ENCODE measurements at places on chromosomes 11 and 22.

GRCh38 chr11:67165623-67166022, 46.6 kb downstream of the KDM2A start:
- no peak for DNase-seq

DNA sequence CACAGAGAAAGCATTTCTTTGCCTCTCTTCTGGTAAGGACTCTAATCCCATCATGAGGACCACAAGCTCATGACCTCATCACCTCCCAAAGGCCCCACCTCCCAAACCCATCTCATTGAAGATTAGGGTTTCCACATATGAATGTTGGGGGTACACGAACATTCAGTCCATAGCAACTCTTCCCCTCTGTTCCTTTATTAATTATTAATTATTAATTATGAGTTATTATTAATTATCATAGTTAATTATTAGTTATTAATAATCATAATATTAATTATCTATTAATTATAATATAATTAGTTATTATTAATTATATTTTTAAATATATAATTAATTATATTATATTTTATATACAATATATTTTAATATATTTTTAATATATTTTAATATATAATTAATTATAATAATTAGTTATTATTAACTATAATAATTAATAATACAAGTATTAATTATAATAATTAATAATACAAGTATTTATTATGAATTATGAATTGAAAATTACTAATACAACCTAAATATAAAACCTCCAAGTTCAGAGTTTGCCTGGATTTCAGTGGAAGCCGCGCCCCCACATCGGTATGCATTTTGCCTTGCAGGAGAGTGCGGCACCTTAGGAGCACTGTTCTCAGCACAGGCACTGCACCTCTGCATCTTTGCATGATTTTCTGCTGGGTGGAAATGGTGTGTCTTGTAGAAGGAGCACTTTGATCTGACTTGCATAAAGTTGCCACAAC, 128.0 kb upstream of the FGF3 start:
- no peak for DNase-seq

DNA sequence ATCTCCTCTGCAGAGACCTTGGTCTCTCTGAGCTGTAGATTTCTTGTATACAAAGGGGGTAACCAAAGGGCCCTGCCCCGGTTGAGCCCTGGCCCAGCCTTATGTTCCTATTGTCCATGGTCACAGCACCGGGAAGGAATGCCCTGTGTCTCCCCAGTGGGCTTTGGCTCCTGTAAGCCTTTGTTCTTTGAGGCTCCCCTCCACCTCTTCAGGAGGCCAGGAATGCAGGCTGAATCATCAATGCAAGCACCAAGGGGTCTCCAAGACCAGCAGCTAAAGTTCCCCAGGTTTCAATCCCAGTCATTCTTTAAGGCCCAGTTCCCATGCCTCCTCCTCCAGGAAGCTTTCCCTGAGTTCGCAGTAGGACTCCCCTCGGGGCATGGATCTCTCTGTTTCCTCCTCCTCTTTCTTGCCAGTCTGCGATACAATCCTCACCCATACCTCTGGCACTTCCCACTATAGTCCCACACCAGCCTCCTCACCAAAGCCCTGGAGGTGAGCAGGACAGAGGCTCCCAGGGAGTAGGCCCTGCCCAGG, 29.2 kb upstream of the KLHL35 start:
- DNase-seq, result no peak

DNA sequence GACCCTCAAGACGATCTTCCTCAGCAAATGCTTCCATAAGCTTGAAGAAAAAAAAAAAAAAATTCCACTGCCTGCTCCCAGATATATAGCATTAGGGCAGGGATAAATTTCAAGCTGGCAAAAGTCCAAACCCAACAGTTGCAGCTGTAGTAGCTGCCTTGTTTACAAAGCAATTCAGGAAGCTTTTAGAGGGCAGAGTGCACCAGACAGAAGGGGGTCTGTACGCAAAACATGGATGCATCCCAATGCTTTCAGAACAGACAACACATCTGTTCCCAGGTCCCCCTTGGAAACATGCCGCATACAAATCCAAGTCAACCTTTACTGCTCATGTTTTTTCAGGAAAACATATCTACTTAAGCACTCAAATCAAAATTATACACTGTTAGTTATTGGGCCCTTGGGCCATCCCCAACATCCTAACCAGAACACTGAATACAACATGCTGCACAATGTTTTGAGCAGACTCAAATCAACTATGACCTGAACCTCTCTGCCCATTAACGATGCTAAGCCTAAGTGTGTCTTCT, 94.5 kb downstream of the CADM1 start:
- peak; percentile 81 for DNase-seq

GRCh38 chr11:73189315-73189714, 28.8 kb upstream of the P2RY2 start:
- DNase-seq, result no peak

- no peak for DNase-seq
Measured at GRCh38 chr11:47991266-47991830, 11.0 kb downstream of the PTPRJ start.

- no peak for DNase-seq
Measured at GRCh38 chr11:47051217-47051616, 114.7 kb downstream of the CSTPP1 start.

DNA sequence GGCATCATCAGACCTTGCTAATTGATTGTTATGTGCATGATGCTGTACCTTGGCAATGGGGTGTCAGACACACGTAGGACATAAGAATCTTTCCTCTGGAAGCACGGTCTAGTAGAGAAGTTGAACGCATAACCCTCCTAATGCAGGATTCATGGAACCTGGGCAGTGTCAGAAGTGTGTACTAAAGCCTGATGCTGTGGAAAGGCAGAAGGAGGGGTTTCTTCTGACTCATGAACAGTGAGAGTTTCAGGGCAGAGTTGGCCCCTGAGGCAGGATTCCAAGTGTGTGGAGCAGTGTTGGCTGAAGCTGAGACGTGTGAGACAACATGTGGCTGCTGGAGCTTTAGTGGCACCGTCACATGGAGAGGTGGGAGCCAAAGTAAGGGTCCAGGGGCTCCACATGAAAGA, 3.5 kb downstream of the PANX1 start:
- DNase-seq, result no peak

DNA sequence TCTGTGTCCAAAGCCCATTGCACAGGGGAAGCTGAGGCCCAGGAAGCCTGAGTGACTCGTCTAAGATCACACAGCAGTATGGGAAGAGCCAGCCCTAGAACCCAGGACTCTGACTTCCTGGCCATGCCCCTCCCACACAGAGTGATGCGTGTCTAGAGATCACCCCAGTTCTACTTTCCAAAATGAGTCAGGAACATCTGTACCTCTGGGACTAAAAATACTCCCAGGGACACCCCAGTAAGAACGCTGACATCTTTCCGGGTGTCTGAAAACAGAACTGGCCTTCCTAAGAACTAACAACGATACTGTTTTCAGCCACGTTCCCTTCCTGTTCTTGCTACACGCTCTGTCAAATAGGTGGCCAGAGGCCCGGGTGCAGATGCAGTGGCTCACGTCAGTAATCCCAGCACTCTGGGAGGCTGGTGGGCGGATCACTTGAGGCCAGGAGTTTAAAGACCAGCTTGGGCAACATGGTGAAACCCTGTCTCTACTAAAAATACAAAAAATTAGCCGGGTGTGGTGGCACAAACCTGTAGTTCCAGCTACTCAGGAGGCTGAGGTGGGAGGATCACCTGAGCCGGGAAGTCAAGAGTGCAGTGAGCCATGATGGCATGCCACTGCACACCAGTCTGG, 21.7 kb upstream of the PDGFB start:
- DNase-seq, result no peak

GRCh38 chr22:22928666-22929380, 41.2 kb downstream of the IGLL5 start:
- no peak for DNase-seq

GRCh38 chr22:20946991-20947390, 20.1 kb upstream of the AIFM3 start:
- DNase-seq, result no peak

- no peak for DNase-seq
Measured at GRCh38 chr22:30994960-30995359, 25.9 kb downstream of the TUG1 start.

- no peak for DNase-seq
Measured at GRCh38 chr11:88544656-88545280, 207.2 kb upstream of the CTSC start.

DNA sequence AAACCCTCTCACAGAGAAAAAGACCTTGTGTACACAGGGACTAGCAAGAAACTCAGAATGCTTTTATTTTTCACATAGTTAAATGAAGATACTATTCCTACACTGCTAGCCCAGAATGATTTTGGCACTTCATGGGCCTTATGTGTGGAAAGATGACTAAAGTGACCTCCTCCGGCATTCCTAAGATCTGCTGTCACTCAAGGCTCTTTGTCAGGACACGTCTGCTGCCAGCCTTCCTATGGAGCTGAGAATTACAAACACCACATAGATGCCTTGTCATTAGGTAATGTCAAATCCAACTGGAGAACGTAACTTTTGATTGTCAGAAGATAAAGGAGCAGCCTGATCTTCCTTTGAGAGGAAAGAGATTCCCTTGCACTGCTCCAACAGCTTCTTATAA, 249.1 kb downstream of the FAT3 start:
- no peak for DNase-seq

DNA sequence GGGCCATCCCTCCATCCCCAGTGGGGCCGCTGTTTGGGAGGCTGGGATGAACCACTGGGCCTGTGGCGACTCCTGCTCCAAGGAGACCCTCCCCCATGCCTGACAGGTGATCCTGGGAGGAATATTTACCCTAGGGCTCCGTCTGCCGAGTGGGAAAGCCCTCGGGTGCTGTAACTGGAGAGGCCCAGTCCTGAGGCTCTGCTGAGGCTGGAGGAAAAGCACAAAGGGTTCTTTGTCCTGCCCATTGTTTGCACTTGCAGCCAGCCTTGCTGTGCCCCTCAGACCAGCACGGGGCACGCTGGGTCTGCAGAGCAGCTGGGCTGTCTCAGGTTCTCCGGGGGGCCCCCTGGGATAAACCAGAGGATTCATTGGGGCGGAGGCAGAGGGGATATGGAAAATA, 321.1 kb downstream of the MN1 start:
- no peak for DNase-seq

DNA sequence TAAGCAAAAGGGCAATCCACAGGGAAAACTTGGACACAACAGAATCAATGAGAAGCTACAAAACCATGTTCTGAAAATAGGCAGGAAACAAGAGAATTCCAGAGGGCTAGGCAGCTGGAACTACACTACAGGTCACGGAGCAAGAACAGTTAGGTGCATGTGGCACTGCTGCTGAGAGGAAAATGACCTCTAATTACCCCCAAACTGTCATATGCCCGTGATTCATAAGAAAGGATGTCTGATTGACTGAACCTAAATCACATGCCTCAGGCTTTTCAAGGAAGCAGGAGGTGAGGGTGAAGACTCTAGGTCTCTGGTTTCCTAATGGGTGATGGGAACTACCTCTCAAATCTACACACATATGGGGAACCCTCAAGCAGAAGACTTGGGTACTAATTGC, 17.9 kb upstream of the RRAS2 start:
- no peak for DNase-seq

DNA sequence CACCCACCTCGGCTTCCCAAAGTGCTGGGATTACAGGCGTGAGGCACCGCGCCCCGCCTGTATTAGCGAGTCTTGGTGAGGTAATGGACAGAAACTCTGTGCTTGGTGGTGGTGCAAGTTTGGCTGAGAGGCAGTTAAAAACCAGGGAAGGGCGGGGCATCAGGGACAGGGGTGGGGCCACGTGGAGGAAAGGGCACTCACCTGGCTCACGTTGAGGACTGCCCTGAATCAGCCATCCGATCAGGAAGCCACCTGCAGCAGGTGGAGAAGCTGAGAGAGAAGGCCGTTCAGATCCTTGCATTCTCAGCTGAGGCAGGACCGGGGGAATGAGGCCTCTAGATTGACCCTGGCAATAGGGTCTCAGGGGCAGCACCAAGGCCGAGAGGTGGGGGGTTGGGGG, 12.1 kb upstream of the CHRM1 start:
- no peak for DNase-seq

DNA sequence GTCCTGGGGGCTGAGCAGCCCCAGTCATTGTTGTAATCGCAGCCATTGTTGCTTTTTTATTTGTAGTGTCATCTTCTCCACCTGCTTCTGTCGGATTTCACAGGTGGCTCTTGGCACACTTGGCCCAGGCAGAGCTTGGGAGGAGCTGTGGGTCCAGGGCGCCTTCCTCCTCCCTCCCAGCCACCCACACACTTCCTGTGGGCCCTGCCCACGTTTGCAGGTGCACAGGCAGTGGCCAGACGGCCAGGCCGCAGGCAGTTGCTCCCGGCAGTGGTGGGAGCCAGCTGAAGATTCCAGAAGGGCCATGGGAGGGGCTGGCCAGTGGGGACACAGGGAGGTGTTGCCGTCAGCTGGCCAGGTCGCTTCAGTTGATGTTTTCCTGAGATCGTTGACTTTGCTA, 1191.9 kb downstream of the BRD1 start:
- DNase-seq, result no peak

DNA sequence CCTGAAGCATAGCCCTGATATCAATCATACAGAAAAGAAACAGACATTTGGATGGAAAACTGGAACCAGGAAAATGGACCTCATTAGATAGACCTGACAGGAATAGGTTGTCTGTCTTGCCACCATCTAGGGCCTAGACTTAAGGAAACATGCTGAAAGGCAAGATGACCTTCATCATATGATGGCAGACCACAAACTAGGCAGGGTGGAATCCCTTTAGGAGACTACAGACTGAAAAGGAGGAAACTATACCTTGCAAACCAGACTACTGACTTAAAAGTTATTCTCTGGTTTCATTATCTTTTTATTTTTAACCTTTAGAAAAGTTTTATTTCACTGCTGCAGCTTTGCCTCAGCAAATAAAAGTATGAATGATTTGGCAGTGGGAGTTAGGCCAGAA, 20.3 kb downstream of the SBF2 start:
- DNase-seq, result no peak

GRCh38 chr22:25747245-25747944, 5.4 kb downstream of the MYO18B start:
- DNase-seq, result no peak

- DNase-seq, result no peak
Measured at GRCh38 chr11:116694349-116694725, 78.5 kb downstream of the BUD13 start.

GRCh38 chr11:13672576-13673210, 4.2 kb downstream of the FAR1 start:
- no peak for DNase-seq

DNA sequence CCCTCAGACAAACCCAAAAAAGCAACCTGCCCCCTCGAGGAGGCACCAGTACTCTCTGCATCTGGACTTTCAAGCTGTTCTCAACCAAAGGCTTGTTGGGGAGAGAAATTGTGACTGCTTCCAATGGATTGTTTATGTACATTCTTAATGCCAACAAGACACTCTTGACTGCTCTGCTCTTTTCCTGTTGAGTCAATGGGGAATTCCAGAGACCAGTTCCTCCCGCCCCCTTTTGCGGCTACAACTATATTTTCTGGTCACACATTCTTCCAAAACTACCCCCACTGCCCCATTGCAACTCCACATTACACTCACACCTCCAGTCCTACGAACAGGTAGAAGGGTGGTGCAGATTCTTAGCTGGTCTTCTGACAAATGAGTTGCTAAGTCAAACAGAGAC, 187.0 kb downstream of the DSCAML1 start:
- DNase-seq, result no peak

- no peak for DNase-seq
Measured at GRCh38 chr11:124778281-124778680, 16.2 kb upstream of the ESAM start.
